Fibroblast of skin of back (primary cell): ENCODE measurements at places on chromosomes 1 and 21.

DNA sequence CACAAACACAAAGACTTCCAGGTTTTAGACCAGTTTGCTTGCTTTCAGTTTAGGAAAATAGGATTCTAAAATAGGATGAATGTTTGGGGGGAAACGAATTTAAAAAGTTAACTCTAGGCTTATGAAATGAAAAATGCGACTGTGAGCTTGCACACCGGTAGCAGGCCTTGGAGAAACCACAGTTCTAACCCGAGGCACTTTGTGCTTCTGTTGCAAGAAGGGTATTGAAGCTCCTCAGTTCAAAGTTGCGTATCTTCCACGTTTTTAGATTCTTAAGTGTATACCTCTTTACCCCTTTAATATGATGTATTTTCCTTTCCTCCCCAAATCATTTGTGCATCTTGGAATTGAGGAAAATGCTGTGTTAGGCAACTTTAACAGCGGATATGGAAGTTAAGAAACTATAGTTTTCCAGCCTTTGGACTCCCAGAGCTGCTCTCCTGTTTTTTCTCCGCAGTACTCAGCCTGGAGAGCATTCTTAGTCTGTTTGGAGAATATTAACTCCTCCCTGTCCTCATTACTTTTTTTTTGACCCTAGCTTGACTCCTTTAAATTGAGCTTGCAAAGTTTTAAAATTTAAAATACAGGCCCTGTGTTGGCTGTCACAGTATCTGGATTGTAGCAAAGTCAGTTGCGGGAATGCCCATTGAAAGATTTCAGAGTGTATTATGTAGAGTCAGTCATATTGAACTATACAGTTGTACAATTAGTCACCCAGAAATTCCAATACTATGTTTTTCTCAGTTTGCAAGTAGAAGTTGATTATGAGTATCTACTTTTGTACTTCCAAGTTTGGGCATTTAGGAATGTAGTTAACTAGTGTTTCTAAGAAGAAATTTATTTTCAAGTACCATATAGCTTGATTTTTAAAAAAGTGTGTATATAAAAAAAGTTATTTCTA, 2.6 kb downstream of the MRPS6 start:
- DNase-seq: peak; percentile 26

DNA sequence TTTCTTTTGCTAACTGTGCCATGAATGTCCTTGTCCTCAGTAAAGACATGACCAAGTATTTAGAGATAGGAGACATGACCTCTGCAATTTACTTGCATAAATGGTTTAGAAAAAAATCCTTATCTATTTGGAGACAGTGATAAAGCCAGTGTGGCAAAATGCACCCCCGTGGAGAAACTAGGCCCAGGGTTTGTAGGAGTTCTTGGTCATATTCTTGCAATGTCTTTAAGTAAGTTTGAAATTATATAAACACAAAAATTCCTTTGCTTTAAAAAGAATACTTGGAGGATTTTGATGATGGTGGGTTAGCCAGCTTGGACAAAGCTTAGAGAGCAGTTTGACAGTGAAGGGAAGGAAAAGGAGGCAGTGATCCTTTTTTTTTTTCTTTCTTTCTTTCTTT, 101.9 kb upstream of the SLC45A1 start:
- DNase-seq: no peak

GRCh38 chr1:24020470-24020869, 40.3 kb upstream of the SRSF10 start:
- no peak for DNase-seq

- DNase-seq: no peak
Measured at GRCh38 chr1:230907472-230908205, 39.3 kb upstream of the C1orf198 start.

DNA sequence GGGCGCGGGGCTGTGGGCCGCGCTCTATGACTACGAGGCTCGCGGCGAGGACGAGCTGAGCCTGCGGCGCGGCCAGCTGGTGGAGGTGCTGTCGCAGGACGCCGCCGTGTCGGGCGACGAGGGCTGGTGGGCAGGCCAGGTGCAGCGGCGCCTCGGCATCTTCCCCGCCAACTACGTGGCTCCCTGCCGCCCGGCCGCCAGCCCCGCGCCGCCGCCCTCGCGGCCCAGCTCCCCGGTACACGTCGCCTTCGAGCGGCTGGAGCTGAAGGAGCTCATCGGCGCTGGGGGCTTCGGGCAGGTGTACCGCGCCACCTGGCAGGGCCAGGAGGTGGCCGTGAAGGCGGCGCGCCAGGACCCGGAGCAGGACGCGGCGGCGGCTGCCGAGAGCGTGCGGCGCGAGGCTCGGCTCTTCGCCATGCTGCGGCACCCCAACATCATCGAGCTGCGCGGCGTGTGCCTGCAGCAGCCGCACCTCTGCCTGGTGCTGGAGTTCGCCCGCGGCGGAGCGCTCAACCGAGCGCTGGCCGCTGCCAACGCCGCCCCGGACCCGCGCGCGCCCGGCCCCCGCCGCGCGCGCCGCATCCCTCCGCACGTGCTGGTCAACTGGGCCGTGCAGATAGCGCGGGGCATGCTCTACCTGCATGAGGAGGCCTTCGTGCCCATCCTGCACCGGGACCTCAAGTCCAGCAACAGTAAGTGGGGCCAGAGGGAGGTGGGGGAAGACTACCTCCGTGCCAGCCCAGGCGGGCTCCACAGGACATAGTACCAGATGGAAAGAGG, 808 bp downstream of the MAP3K21 start:
- DNase-seq: peak; percentile 6

- DNase-seq: no peak
Measured at GRCh38 chr1:202944438-202944921, 13.6 kb downstream of the ADIPOR1 start.

- DNase-seq: no peak
Measured at GRCh38 chr21:15059397-15059796, 5.4 kb downstream of the NRIP1 start.

GRCh38 chr1:67610450-67610849, 74.6 kb upstream of the GADD45A start:
- DNase-seq: no peak
